ENCODE measurements at places on chromosomes 16 and 17. TPM values are rescaled to one million over a fixed set of nuclear protein-coding genes. Genes with fewer than 3 reads are reported as not detected.

FOXC2 gene
- 2.2 TPM for total RNA-seq

MAPT gene
- 2.1 TPM for total RNA-seq

CHD9NB gene
- 1.4 TPM for total RNA-seq

NMT1 gene
- total RNA-seq: 172 TPM

FNDC8 gene
- not detected for total RNA-seq

TRIM65 gene
- 28.5 TPM for total RNA-seq

ITGAX gene
- total RNA-seq: 1.4 TPM

GRIN2A gene
- not detected for total RNA-seq

MYOCD gene
- total RNA-seq: 1.1 TPM

DOC2B gene
- 1.8 TPM for total RNA-seq

WFIKKN1 gene
- total RNA-seq: 0.10 TPM
